ENCODE measurements at places on chromosomes 13 and 19.

- no peak for DNase-seq
These were observed 1420.3 kb downstream of the UQCRFS1 start for GRCh38 chr19:27792576-27793127.

DNA sequence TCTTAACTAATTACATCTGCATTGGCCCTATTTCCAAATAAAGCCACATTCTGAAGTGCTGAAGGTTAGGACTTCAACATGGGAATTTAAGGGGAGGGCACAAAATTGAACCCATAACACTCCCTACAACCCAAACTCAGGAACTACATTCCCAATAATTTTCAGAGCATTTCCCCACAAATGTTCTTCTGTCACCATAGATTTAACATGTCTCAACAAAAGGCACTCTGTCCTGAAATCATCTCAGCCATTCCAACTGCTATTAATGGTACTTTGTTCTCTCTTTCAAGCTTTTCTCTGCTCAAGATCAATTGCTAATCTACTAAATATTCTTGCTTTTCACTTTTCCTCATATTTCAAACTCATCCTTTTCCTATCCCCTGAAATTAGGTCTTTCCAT lies 74.0 kb upstream of the SOX1 start:
- DNase-seq = no peak

GRCh38 chr13:113202912-113203311 lies 5.6 kb downstream of the PCID2 start:
- DNase-seq = no peak

DNA sequence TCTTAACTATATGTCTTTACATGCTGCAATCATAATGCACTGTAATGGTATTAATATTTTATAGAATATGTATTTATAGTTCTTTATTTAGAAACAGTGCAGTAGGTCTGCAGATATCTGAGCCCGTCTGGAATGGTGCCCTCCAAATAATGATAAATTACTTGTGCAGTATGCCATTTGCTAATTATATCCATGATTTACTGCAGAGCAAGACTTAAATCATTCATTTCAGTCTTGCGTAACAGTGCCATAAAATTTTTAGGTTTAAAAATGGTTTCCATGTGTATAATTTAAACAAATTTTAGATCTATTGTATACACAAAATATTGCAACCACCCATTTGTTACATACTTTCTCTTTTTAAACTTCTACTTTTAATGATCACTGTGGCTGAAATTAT lies 175.1 kb downstream of the ZNF536 start:
- DNase-seq = no peak

DNA sequence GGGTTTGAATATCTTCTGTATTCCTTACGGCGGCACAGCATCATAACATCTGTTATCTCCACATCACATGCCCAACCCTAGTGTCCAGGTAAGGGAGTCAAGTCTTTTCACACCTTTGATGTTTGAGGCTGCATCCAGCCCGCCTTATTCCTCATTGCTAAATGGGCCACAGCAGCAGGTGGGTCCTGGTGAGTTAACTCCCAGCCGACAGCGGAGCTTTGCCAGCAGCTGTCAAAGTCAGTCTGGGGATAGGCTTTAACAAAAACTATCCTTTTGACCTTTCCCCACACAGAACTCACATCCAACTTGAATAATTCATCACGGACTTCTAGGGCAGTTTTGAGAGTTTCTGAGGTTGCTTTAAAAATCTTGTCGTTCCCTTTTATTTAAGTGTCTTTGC lies 235.1 kb downstream of the DLEU7 start:
- DNase-seq = no peak

DNA sequence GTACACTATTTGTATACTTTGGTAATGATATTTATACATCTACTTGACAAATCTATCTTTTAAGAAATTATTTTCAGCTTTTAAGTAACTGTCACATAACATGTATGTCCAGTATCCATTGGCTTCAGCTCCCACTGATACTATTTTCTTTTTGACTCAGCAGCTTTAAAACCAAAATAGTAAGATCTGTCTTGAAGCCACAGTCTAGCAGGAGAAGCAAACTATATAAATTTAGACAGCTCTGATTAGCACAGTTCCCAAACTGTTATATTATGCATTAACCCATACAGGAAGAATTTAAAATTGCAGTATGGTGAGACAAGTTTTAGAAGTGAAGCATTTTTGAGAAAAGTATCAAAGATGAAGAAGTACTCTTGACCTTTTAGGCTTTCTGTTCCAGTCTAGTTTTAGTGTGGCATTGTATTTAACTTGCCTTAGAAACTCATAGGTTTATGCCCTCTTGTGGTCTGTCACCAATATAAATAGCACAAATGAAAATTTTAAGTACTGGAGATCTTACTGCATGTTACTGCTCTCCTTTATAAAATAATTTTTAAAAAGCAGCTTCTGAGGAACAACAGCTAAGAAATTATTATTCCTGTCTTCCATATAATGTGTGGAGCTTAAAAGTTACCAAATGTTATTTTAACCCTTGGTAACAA lies 24.7 kb downstream of the URI1 start:
- DNase-seq = no peak

Data from stimulated activated CD8-positive, alpha-beta memory T cell treated with anti-CD3 and anti-CD28 coated beads, Interleukin-4, amount 100 ng/mL, for 4 hours (primary cell).